Heart right ventricle (tissue), 16 donors: ENCODE measurements at places on chromosomes 4 and X. TPM values are rescaled to one million over a fixed set of nuclear protein-coding genes. Genes with fewer than 3 reads are reported as not detected.
A peak's percentile ranks its signal among the peaks of the same experiment; 100 is the strongest.

The NOX1 gene
- not detected for total RNA-seq

The GABRE gene
- total RNA-seq = 17.1 TPM

- no peak for DNase-seq
Observed at GRCh38 chr4:14337892-14338584, 664.2 kb upstream of the CPEB2 start.

The CFAP99 gene
- total RNA-seq = not detected

- no peak for DNase-seq
- no peak overlapping the region for H3K4me3 ChIP-seq
- no peaks in the 10 kb centered on the region for H3K36me3 ChIP-seq
- H3K27ac ChIP-seq = no peak overlapping the region
- no peaks in the 10 kb centered on the region for H3K4me1 ChIP-seq
Observed at GRCh38 chr4:48068182-48068581, 51.6 kb downstream of the NIPAL1 start.

DNA sequence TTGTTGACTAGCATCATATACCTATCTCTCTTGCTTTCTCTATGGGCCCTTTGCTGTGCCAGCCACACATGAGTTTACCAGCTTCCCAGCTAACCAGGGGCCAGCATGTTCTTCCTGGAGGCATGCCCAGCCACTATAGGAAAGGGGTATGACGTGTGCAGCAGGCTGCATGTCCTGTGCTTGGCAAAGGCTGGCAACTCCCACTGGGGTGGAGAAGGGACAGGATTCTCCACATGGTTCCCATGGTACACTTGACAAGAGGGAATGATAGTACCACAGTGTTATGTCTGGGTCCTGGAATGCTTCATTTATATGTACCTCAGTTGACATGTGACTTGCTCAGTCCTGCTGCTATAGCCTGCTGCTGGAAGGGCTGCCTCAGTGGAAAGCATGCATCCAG lies 78.8 kb downstream of the TMEM164 start:
- H3K27me3 ChIP-seq = no peaks in the 10 kb centered on the region
- H3K4me3 ChIP-seq = no peak overlapping the region
- peaks cover 25% of the 10 kb centered on the region for H3K4me1 ChIP-seq
- DNase-seq = peak; percentile 13
- peak overlapping the region; percentile 23 for H3K27ac ChIP-seq

The WWC2 gene
- 32.4 TPM for total RNA-seq

- H3K27me3 ChIP-seq = no peaks in the 10 kb centered on the region
- H3K36me3 ChIP-seq = no peaks in the 10 kb centered on the region
- no peaks in the 10 kb centered on the region for H3K4me1 ChIP-seq
Observed at GRCh38 chrX:11525685-11526084, 140.0 kb downstream of the ARHGAP6 start.

DNA sequence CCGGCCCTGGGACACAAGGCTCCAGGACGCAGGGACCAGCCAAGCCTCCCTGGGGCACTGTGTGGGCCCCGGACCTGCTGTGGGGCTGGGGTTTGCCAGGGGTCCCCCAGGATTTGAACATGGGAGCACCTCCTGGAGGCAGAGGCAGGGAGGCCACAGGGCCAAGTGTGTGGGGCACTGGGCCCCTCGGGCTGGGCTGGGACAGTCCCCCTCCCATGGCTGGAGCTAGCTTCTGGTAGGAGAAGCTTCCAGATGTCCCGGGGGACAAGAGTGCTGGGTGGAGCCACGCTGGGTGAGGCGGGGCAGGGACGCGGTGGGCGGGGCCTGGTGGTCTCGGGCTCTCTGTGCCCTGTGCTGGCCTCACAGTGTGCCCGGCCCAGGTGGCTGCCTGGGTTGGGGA lies 18.6 kb downstream of the FGFRL1 start:
- no peaks in the 10 kb centered on the region for H3K4me1 ChIP-seq
- no peak for DNase-seq
- no peak overlapping the region for H3K27ac ChIP-seq
- no peak overlapping the region for H3K4me3 ChIP-seq

- no peaks in the 10 kb centered on the region for H3K27me3 ChIP-seq
- no peaks in the 10 kb centered on the region for H3K36me3 ChIP-seq
- no peak overlapping the region for H3K4me3 ChIP-seq
- no peak for DNase-seq
- H3K27ac ChIP-seq = no peak overlapping the region
- no peaks in the 10 kb centered on the region for H3K4me1 ChIP-seq
Observed at GRCh38 chrX:39227371-39227770, 426.1 kb downstream of the MID1IP1 start.

DNA sequence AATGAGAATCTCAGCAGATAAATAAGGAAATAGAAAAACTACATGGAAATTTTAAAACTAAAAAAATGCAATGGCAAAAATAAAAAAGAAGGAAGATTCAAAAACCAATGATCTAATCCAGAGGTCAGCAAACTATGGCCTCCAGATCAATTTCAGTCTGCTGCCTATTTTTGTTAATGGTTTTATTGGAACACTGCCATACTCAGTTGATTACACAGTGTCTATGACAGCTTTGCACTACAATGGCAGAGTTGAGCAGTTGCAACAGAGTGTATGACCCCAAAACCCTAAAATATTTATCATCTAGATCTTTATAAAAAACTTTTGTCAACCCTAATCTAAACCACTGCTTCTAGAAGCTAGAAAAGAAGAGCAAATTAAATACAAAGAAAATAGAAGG lies 170.3 kb downstream of the RAB28 start:
- DNase-seq = no peak
- no peaks in the 10 kb centered on the region for H3K27me3 ChIP-seq
- no peak overlapping the region for H3K27ac ChIP-seq
- H3K36me3 ChIP-seq = no peaks in the 10 kb centered on the region
- H3K4me3 ChIP-seq = no peak overlapping the region

DNA sequence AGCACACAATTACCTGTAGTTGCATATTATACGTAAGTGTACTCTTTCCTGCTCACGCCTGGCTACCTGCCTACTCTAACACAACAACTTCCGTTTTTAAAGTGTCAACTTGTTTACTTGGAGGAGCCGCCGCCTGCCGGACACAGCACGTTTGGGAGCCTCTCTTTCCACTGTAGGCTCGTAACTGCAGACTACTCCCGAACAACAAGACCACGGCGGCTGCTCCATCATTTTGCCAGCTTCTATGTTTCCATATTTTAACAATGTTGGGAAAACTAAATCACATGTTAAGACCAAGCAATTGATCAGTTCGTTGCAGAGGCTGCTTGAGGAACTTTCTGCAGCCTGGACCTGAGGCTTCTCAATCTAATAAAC lies 841 bp downstream of the MTNR1A start:
- H3K4me1 ChIP-seq = peaks cover 5% of the 10 kb centered on the region
- peaks cover 63% of the 10 kb centered on the region for H3K27me3 ChIP-seq
- H3K27ac ChIP-seq = no peak overlapping the region
- no peak for DNase-seq
- no peaks in the 10 kb centered on the region for H3K36me3 ChIP-seq

DNA sequence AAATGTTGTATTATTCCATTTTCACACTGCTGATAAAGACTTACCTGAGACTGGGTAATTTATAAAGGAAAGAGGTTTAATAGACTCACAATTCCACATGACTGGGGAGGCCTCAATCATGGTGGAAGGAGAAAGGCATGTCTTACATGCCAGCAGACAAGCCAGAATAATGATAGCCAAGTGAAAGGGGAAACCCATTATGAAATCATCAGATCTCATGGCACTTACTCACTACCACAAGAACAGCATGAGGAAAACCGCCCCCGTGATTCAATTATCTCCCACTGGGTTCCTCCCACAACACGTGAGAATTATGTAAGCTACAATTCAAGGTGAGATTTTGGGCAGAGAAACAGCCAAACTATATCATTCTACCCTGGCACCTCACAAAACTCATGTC lies 2535.1 kb downstream of the ARAP2 start:
- H3K27me3 ChIP-seq = no peaks in the 10 kb centered on the region
- no peaks in the 10 kb centered on the region for H3K4me1 ChIP-seq
- H3K27ac ChIP-seq = no peak overlapping the region
- no peak overlapping the region for H3K4me3 ChIP-seq
- H3K36me3 ChIP-seq = no peaks in the 10 kb centered on the region

- no peaks in the 10 kb centered on the region for H3K27me3 ChIP-seq
- H3K4me3 ChIP-seq = no peak overlapping the region
- no peaks in the 10 kb centered on the region for H3K36me3 ChIP-seq
- no peak overlapping the region for H3K27ac ChIP-seq
Observed at GRCh38 chrX:2336181-2336580, 164.6 kb downstream of the DHRSX start.

- H3K36me3 ChIP-seq = no peaks in the 10 kb centered on the region
- DNase-seq = no peak
- H3K27ac ChIP-seq = no peak overlapping the region
- no peaks in the 10 kb centered on the region for H3K4me1 ChIP-seq
- H3K4me3 ChIP-seq = no peak overlapping the region
Observed at GRCh38 chr4:104868958-104869357, 277.7 kb upstream of the TET2 start.

The HTT gene
- total RNA-seq = 33.6 TPM

GRCh38 chr4:123740236-123740635 lies 343.6 kb downstream of the SPRY1 start:
- no peaks in the 10 kb centered on the region for H3K27me3 ChIP-seq
- no peak for DNase-seq
- H3K27ac ChIP-seq = no peak overlapping the region
- H3K36me3 ChIP-seq = no peaks in the 10 kb centered on the region
- peaks cover 5% of the 10 kb centered on the region for H3K4me1 ChIP-seq

- H3K4me1 ChIP-seq = no peaks in the 10 kb centered on the region
- no peaks in the 10 kb centered on the region for H3K27me3 ChIP-seq
- DNase-seq = peak; percentile 13
- H3K27ac ChIP-seq = no peak overlapping the region
- H3K36me3 ChIP-seq = no peaks in the 10 kb centered on the region
- no peak overlapping the region for H3K4me3 ChIP-seq
Observed at GRCh38 chr4:98374643-98375042, 113.5 kb downstream of the RAP1GDS1 start.

DNA sequence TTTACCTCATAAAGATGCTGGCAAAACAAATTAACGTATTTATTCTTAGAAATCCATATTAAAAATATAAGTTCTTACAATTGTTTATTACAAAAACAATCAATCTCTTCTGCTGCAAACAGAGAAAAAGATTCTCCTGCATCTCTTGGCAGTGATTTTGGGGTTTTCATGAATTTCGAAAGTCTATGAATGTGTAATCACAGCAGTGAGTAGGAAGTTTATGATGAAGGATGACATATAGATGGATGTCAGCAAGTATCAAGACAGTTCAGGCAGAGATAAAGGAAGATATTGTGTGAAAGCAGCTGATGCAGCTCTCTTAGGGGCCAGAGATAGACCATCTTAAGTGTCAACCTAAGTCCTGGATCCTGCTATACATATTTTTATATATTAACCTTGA lies 196.9 kb upstream of the BANK1 start:
- H3K4me3 ChIP-seq = no peak overlapping the region
- DNase-seq = no peak
- no peaks in the 10 kb centered on the region for H3K4me1 ChIP-seq

- no peak overlapping the region for H3K27ac ChIP-seq
- no peak overlapping the region for H3K4me3 ChIP-seq
- H3K36me3 ChIP-seq = no peaks in the 10 kb centered on the region
- no peaks in the 10 kb centered on the region for H3K4me1 ChIP-seq
- DNase-seq = no peak
Observed at GRCh38 chr4:40043786-40044185, 12.9 kb upstream of the N4BP2 start.

The MAP3K15 gene
- not detected for total RNA-seq

DNA sequence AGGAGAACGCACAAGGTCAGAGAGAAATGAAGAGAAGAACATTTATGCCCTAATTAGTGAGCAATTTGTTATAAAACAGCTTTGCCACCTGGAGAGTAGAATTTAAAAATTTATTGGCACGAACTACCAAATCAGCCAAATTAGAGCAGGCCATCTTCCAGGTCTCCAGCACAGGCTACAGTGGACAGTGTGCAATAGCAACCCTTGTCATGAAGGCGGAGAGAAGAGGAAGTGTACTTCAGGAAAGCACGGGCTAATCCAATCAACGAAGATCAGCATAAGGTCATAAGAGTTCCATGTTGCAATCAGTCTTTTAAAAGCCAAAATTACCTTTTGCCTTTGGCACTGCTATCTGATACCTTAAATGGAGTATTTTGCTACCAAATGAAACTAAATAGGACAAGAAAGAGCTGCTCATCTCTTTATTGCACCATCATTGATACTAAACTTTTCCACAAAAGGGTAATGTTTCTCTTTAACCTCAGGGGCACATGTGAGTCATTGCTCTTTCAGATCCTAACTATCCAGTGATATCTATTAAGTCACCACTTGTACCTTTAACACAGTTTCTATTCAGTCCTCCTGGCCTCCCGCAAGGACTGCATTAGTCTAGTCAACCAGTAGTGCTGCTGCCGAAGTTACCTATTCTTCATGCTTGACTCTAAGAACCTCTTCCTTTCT lies 19.9 kb downstream of the ANK2 start:
- H3K36me3 ChIP-seq = no peaks in the 10 kb centered on the region
- H3K27me3 ChIP-seq = no peaks in the 10 kb centered on the region
- H3K4me3 ChIP-seq = no peak overlapping the region

DNA sequence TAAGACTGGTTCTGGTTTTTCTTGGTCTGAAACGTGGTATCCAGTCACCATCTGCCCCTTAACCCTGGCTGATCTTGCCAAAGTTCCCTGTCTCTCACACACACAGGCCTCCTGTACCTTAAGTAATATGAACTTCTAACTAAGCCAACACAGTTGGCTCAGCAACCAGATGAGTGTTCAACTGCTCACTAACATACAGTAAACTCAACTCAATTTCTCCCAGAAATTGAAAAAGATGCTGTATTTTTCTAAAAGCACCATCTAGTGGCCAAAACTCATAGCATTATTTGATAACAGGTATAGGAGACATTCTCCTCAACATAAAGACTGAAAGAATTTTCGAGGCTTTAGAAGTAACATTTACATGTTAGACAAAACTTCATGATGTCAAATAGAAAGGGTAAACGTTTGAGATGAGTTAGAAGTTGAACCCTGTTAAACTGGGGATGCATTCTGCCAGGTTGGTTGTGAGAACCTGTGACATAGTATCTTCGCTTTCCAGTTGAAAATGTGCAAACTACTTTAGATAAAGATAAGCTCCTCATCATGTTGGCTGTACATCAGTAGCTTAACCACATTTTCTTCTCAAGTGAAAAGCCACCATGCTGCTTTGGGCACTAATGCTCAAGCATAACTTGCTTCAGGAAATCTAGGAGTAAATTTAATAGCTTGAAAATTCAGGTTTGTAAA lies 31.2 kb downstream of the CCNI start:
- H3K4me3 ChIP-seq = no peak overlapping the region
- H3K36me3 ChIP-seq = peaks cover 48% of the 10 kb centered on the region
- peaks cover 24% of the 10 kb centered on the region for H3K4me1 ChIP-seq

The IGFBP7 gene
- 543 TPM for total RNA-seq

- DNase-seq = no peak
- H3K27me3 ChIP-seq = no peaks in the 10 kb centered on the region
- peaks cover 12% of the 10 kb centered on the region for H3K36me3 ChIP-seq
- H3K4me1 ChIP-seq = peaks cover 45% of the 10 kb centered on the region
Observed at GRCh38 chr4:2598511-2599303, 62.3 kb downstream of the FAM193A start.

The DOK7 gene
- 60.0 TPM for total RNA-seq

The MAGEE1 gene
- total RNA-seq = 2.5 TPM
